ENCODE measurements at places on chromosomes 7 and 10.
A peak's percentile ranks its signal among the peaks of the same experiment; 100 is the strongest.

- no peak for DNase-seq
These were observed 351.2 kb downstream of the DGKB start for GRCh38 chr7:14551310-14551709.

- no peak for DNase-seq
These were observed 30.1 kb downstream of the CRHR2 start for GRCh38 chr7:30652132-30652531.

DNA sequence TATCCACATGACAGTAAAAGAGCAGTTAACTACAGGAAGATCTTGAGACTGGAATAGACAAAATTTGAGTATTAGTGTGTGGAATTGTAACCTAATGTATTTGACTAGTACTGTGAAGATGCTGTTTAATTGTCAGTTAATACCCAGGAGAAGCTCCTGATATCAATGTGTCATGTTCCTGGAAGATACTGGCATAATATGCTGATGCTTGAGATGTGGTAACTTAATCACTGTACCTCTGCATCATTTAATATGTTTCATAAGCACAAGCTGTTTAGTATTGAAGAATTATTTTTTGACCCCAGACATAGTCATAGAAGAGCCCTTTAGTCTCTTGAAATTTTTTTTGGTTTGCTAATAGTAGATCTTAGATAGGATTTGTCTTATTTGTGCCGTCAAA lies 15.4 kb downstream of the CCSER2 start:
- DNase-seq: no peak

DNA sequence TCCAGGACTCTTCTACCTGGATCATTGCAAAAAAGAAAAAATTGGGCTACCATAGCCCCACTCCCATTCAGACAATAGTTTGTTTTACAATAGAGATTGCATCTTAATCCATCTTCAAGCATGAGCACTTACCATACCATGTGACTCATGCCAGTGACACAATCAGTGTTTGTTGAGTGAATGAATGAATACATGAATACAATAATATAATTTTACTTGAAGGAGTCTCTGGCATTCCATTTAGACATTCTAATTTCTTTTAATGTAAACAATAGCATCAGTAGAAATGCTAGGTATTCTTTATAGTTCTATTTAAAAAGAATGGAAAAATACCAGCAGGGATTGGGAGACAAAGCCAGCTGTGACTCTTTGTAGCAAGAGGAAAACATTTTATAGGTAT lies 141.6 kb upstream of the AKR1E2 start:
- peak; percentile 48 for DNase-seq

GRCh38 chr7:23012186-23012585 lies 1.7 kb downstream of the HYCC1 start:
- DNase-seq: no peak

- no peak for DNase-seq
These were observed 477.3 kb downstream of the SDK1 start for GRCh38 chr7:3778345-3778744.

- no peak for DNase-seq
These were observed 73.4 kb downstream of the GPR141 start for GRCh38 chr7:37756797-37757551.

DNA sequence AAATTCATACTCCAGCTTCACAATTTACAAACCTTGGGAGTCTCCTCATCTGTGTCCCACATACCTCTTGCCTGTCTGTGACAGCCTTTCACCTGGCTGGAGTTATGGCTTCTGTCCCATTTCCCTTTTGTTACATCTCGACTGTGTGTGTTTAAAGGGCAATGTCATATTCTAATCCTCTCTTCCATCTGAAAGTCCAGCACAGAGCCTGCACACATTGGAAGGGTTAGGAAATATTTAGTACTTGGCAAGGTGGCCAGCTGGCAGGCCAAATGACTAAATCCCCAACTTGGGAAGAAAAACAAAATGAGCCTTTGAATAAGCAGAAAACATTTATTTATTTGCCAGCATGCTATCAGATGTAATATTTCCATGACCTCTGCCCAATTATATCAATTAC lies 120.1 kb upstream of the STK17A start:
- no peak for DNase-seq

GRCh38 chr10:109029870-109030269 lies 893.4 kb downstream of the XPNPEP1 start:
- DNase-seq: no peak

- no peak for DNase-seq
These were observed 160.1 kb downstream of the COL28A1 start for GRCh38 chr7:7375538-7375937.

- DNase-seq: peak; percentile 49
These were observed 30.8 kb downstream of the SGMS1 start for GRCh38 chr10:50592961-50593418.

GRCh38 chr7:42407021-42407710 lies 170.2 kb upstream of the GLI3 start:
- no peak for DNase-seq

DNA sequence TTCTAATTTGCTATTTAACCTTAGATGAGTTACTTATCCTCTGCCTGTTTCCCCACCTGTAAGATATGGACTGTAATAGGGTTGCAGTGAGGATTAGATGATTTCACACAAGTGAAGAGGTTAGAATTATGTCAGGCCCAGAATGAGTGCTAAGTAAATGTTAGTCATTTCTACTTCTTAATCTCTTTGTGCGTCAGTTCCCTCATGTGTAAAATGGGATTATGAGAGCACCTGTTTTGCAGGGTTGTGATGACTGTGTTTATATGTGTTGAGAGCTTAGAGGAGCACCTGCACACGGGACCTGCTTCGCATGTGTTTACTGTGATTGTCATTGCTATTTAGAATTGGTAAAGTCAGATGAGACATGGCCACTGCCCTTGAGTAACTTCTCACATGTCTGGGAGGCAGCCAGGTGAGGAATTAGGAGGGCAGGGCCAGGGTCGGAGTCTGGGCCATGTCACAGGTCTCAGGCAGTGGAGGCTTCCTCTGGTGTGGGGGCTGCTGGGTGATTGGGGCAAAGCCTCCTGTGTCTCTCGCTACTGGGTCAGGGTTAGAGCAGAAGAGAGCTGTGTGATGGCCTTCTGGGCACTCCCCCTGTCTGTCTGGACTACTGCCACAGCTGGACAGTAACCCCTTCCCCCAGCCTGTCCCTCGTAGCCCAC lies 106.7 kb downstream of the WDFY4 start:
- DNase-seq: no peak

DNA sequence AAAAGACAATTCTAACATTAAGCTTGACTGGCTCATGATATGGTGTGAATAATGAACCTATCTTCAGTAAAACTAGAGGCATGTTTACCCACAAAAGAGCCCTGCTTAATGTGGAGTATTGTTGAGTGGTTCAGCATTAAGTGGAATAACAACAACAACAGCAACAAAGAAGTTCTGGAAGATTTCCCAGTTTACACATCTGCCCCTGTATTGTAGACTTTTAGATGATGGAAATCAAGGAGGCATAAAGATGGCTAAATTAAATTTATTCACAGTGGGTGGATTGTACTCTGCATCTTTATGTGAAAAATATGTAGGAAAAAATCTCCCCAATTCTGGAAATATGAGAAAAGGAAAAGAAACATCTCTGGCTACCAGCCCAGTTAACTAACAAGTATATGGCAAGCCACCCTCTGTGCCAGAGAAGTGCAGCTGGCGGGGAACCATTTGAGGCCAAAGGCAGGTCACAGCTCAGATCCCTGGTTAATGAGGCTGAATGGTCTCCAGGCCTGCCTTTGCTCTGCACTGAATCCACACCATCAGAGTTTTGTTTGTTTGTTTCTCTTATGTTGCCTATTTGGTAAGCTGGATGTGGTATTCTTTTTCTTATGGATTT lies 186.0 kb downstream of the SEMA3D start:
- no peak for DNase-seq

DNA sequence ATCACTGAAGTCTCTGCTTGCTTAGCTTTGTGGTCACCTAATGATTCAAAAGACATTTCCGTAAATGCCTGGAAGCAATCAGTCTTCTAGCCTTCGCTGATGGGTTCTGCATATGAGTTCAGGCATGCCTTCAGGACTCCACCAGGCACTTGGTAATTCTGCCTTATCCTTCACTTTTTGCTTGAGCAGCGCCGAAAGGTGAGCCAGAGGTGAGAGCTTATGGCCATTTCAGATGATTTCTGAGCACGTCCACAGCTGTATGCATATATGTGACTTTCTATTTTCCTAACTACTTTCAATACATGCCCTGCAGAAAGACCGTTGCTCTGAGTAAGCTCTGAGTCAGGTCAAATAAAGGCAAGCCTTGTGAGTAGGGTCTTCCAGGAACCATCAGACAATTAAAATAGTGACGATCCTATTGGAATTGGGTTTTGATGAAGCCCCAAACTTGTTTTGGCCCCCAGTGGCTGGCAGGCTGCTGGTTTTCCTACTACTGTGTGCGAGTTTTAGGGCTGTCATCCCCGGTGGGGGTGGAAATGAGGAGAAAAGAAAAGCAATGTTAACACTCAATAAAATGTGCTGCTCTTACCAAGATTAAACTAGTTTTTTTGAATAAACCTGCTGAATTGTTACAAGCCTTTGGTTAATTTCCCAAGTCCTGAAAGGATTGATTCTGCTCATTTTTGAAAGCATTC lies 154.4 kb upstream of the AKR1E2 start:
- DNase-seq: peak; percentile 83

DNA sequence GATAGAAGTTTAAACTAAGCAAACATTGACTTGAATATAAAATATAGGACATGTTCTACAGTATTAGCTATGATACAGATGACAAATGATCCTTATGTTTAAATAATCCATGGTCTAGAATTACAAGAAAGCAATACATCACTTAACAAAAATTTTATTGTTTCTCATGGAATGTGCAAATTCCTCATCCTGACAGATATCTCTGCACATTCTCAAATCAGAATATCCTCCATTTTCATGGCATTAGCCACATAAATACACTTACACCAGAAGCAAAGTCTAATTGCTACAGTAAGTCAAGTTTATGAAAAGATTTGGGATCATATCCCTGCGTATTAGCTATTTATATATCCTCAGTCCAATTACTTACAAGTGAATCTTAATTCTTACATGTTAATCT lies 57.6 kb downstream of the PCLO start:
- DNase-seq: no peak

- peak; percentile 94 for DNase-seq
These were observed 26.5 kb upstream of the TRIL start for GRCh38 chr7:28984631-28985030.

DNA sequence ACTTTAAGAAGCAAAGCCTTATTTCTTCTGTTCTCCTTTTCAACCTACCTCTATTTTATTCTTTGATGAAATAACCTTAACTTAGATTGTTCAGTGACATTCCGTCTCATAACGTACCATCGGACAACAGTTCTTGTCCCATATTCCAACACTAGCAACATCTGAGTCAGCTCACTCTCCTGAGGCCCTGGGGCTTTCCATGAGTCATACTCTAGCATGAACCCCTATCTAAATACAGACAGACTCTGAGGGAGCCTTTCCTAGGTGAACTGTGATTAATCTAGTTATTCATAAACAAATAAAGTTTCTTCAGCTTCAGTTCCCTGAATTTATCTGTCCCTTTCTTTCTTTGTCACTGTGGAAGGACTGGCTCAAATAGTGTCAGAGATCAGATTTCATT lies 168.7 kb upstream of the LYZL1 start:
- DNase-seq: peak; percentile 57

- no peak for DNase-seq
These were observed 26.8 kb downstream of the POLL start for GRCh38 chr10:101561068-101561915.

DNA sequence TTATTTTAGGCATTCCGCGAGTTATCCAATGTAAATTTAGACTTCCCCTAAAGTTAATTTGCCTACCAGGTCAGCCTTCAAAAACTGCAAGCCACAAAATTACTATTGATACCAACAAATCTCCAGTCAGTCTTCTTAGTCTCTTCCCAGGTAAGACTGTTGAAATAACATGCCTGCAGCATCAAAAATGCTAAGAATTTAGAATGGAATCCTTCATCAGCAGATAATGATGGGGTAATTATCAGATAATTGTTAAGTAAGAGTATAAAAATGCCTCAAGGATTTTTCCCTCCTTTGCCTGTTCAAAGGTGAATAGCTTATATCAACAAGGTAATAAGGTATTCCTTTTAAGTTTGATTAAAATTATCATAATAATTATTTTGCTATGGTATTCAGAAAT lies 228.5 kb downstream of the BBS9 start:
- DNase-seq: no peak

- DNase-seq: no peak
These were observed 41.8 kb downstream of the SORCS1 start for GRCh38 chr10:107122703-107123102.

- peak; percentile 79 for DNase-seq
These were observed 49.0 kb upstream of the STK17A start for GRCh38 chr7:43533801-43534479.

DNA sequence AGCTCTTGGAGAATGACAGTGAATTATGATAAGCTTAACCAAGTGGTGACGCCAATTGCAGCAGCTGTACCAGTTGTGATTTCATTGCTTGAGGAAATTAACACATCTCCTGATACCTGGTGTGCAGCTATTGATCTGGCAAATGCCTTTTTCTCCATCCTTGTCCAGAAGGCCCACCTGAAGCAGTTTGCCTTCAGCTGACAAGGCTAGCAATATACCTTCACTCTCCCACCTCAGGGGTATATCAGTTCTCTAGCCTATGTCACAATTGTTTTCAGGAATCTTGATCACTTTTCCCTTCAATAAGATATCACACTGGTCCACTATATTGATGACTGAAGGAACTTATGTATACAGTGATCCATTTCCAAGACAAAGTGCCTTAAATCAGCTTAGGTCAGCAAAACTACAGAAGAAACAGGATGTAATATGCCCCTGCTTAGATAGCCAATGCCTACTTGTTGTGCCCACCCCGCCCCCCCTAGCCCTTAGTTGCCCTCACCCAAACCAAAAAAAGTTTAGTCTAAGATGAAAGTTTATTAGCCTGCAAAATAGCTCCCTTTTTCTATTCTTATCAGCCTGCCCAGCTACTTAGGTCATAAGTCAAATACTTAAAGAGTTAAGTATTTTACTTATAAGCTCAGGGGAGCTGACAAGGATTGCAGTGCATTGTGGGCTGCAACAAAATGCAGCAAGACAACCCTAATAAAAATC lies 45.1 kb downstream of the PTPRE start:
- no peak for DNase-seq

- peak; percentile 23 for DNase-seq
These were observed 54.5 kb downstream of the WAC start for GRCh38 chr10:28587270-28587969.

DNA sequence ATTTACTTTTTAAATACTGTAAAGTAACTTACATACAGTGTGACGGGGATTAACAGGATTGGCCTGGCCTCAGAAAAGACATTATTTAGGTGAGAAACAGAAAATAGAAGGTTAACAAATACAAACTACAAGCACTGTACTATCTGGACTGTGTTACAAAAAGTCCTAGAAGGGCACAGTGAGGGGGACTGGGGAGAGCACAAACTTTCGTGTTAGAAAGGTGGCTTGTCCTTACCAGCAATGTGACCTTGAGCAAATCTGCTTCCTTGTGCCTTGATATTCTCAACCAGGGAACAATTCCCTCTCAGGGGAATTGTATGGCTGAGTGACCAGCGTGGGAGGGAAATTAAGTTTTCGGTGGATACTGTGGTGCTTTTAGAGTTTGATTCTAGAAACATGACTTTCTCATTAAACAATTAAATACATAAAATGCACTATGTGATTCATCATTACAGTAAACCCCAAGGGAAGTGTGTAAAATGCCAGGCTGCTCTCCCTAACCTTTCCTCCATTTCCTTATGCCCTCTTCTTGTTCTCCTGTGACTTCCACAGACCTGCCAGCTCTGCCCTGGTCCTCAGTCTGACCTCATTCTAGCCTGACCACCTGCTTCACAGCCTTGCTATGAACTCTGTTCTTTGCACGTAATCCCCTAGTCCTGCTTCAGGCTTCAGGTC lies 57.7 kb downstream of the OSBPL3 start:
- DNase-seq: peak; percentile 62

- peak; percentile 56 for DNase-seq
These were observed 155.2 kb downstream of the MAGI2 start for GRCh38 chr7:79298145-79298760.

Data from fibroblast of skin of right biceps (primary cell).